RCC 7860 (cell line): ENCODE measurements at places on chromosomes 11 and 22.

- no peak for DNase-seq
Observed at GRCh38 chr11:27120211-27120610, 79.6 kb downstream of the BBOX1 start.

- DNase-seq, result no peak
Observed at GRCh38 chr11:118209033-118209432, 15.8 kb downstream of the JAML start.

DNA sequence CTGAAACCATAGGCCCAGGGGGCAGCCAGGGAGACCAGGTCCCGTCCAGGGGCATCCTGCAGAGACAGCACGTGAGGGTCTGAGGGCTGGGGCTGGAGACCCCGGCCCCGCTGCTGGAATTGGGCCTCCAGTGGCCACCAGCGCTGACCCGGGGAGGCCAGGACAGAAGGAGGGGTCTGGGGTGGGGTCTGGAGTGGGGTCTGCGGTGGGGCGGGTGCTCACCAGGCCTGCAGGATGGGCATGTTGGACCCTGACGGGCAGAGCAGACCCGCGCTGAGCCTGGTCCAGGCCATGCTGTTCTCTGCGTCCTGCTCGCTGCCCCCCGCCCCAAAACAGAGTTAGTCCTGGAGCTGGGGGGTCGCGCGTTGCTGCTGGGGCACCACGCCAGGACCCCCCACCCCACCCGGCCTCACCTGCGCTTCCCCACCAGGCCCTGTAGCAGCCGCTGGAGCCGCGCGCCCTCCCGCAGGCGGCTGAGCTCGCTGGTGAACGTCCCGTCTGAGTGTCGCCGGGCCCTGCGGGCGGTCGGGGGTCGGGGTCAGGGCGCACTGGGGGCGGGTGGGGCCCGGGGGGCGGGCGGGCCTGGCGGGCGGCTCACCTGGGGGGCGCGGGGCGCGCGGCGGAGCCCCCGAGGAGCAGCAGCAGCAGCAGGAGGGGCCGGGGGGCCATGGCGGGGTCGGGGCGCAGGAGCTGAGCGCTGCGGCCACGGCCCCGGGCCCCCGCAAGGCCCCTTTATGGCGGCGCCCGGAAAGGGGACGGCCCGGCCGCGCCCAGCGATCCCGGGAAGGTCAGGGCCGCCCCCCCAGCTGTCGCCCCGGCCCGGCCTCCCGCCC, at the start of gene SCT:
Gene SCT, minus strand, starts transcription at position 707 of the 833 bp plus-strand sequence. Its CDS starts 38 bp downstream, at position 669.
- no peak for DNase-seq

- DNase-seq, result no peak
Observed at GRCh38 chr11:67416416-67417335, 1.2 kb downstream of the CARNS1 start.

- DNase-seq, result no peak
Observed at GRCh38 chr22:46437671-46438440, 99.6 kb downstream of the CELSR1 start.
